NCI-H1105 (cell line): ENCODE measurements at places on chromosomes 1 and 21.

DNA sequence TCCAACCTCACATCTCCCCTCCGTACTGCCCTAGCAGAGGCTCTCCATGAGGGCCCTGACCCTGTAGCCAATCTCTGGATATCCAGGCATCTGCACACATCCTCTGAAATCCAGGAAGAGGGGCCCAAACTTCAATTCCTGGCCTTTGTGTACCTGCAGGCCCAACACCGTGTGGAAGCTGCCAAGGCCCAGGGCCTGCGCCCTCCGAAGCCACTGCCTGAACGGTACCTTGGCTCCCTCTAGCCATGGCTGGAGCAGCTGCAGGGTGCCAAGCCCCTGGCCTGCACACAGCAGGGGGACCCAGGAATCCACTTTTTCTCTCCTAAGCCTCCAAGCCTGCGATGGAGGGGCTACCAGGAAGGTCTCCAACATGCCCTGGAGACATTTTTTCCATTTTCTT lies 84.2 kb downstream of the PTGER3 start:
- DNase-seq: no peak

- no peak for DNase-seq
These were observed 720.2 kb downstream of the PTPRU start for GRCh38 chr1:29956349-29957030.

DNA sequence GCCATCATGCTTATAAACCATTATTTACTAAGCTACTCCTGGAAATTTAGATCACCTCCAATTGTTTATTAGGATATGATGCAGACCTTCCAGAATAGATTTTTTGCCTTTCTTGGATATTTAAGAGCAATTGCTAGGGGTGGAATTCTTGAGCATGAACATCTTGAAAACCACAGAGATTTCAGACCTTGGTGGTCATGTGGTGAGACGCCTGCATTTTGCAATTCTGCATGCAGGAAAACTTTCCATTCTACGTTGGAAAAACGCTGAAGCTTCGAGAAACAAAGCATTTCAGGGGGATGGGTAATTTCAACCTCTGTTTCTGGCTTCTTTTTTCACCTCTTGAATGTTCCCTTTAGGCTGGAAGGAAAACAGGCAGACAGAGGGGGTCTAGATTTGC lies 596.3 kb downstream of the KIF26B start:
- DNase-seq: no peak

DNA sequence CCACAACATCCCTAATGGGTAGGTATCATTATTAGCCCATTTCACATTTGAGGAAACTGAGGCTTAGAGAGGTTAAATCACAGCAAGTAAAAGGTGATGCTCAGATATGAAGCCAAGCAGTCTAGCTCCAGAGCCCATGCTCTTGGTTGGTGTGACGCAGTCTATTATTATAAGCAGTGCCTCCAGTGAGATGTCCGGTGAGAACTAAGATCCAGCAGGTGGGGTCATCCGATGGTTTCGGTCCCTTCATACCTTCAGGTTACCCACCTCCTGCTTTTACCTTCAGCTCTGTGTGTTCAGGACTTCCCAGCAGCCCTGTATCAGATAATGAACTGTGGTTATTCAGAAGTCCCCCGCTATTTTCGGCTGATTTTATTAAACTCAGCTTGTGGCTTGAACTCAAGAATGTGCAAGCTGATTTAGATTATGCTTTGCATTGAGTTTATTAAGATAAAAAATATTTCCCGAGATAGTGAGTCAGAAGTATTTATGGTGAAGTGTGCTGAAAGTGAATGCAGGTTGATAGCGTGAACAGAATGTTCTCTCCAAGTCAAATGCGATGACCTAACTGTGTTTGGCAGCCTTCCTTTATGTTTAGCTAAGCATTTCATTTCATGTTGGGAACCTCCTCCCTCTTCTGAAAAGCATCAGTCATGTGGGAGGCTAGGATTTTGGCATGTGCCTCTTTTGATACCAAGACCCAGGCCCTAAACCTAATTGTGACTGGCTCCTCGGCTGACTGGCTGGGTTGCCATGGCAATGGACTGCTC lies 160.9 kb upstream of the UBE2U start:
- no peak for DNase-seq

DNA sequence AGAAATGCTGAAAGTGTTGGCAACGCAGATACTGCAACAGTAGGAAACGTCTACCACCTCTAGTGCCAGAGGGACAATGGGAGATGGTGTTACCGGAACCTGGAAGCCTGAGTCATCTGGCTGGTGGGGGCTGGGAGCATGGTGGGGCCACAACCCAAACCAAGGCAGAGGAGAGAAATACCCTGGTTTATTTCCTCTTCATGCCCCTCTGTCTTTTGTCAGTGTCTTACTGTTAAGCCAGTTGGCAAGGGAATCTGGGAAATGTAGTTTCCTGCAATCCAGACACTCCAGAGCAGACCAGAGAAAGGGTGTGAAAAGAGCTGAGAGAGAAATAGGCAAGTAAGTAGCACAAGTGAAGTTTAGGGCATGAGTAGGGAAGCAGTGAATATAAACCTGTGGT lies 14.8 kb downstream of the DNTTIP2 start:
- no peak for DNase-seq

- no peak for DNase-seq
These were observed 12.3 kb downstream of the RNU1-2 start for GRCh38 chr1:16907870-16908758.

DNA sequence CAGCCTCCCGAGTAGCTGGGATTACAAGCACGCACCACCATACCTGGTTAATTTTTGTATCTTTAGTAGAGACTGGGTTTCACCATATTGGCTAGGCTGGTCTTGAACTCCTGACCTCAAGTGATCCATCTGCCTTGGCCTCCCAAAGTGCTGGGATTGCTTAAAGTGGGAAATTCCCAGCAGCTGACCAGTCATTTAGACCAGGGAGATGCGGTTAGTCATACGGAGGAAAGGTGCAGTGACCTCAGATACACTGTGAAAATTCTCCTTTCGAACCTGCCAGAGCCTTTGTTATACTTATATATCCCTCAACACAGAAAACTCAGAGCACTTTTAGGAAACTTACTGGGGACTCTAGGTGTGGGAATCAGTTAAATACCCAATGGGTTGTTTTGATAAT lies 39.6 kb downstream of the MAP10 start:
- DNase-seq: no peak

DNA sequence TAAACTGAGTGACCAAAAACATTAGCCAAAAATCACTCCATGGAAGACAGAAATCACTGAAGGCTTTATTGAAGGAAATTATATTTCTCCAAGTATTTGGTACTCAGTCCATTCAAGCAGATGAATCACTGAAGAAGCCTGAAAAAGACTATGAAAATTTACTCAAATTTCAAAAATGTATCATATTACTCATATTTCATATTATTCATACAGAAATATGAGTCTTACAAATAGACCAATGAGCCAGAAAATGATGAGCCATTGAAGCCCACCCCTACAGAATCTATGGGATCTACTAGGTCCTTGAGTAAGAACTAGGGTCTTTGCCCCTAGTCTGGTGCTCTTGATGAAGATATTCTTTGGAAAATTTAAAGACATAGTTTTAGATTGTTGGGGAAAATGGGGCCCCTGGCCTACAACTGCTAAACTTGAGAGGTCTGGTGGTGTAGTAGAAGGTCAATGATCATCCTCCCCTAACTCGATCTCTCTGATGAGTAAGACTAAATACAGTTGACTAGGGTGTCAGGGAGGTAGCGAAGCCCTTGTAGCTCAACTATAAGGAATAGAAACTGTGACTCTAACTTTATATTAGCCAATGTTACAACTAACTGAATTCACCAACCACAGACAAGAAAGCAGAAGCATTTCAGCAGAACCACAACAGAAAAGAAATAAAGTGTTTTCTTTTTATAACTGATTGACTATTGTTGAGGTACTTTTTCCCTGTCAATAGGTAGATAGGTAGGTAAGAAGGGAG lies 81.0 kb downstream of the NOTCH2 start:
- DNase-seq: no peak

DNA sequence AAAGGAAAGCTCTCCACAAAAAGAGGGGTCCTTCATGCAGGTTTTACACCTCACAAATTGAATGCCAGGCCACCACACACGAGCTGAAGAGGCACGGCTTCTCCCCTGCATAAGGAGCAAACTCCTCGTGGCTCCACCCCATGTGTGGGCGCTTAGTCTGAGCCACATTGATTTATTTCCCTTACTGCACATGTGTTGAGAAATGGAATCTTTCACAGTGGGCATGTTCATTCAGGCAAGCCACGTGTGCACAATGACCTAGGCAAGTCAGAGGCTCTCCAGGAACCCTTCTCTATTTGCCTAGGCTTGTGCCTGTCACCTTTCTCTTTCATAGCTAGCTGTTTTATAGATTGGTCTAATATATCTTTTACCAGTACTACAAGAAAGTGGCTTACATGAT lies 120.5 kb downstream of the LTN1 start:
- DNase-seq: no peak

GRCh38 chr1:244226435-244226834 lies 175.4 kb downstream of the ZBTB18 start:
- no peak for DNase-seq

- no peak for DNase-seq
These were observed 76.5 kb upstream of the USH2A start for GRCh38 chr1:216499581-216500272.

DNA sequence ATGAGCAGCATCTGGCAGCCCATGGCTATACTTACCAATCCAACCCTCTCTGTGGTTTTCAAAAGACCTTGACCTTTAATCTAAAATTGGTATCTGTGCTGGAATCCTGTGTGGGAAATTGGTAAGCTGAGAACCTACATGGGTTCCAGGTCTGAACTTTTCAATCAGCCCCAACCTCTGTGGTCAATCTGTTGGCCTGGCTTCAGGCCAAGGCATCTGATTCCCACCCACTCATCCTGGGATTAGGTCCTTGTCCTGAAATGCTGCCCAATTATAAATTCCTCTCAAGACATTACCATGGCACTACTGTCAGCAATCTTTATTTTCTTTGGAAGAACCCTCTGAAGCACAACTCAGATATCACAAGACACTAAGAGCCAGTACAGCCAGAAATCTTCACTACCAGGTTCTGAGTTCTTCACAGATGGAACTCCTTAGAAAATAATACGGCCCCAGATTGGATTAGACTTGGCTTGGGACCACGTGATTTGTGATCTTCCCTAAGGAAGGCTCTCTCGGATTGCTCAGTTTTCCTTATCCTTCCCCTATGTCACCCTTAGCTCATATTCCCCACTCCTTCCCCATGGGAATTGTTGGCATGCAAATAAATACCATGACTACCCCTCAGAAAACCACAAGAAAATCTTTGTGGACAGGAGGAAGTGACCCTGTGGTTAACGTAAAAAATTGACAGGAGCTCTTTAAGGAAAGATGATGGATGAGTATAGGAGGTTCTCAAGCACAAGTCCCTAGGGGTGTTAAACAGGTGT lies 207.9 kb upstream of the ST6GALNAC5 start:
- no peak for DNase-seq

GRCh38 chr1:92708368-92708950 lies 76.4 kb downstream of the EVI5 start:
- no peak for DNase-seq
